ENCODE measurements at places on chromosomes 7 and 10.
A peak's percentile ranks its signal among the peaks of the same experiment; 100 is the strongest.

DNA sequence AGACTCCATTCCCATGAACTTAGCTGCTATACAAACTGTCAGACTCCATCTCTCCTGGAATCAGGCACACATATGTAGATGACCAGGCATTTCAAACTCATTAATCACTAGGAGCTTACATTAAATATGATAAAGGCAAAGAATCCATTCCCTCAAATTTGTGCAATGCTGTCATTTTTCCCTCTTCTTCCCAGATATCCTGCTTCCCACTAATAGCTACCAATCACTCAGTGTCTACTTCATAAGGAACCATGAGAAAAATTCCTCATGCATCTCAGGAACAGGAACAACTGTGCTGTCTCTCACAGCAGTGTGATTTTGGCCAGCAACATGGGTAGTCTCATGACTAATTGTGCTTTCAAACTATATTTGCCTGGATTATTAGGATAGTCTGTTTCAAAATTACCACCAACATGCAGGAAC lies 133.9 kb downstream of the DKK1 start:
- peak; percentile 63 for DNase-seq

DNA sequence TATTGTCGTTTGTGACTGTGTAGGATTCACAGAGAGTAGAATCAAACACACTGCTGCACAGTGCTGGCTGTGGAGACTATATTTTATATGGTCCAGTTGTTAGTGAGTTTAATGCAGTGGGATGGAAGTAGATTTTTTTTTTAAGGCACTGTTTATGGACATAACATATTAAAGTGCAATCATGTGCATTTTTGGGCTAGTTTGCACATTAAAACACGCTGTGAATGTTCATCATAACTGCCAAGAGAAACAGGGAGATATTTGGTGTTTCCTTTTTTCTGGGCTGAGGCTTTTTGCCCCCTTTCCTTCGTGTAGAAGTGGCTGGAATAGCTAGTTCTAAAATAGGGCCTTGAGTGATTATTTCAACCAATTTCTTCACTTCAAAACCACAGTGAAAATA lies 139.2 kb downstream of the MYOF start:
- no peak for DNase-seq

DNA sequence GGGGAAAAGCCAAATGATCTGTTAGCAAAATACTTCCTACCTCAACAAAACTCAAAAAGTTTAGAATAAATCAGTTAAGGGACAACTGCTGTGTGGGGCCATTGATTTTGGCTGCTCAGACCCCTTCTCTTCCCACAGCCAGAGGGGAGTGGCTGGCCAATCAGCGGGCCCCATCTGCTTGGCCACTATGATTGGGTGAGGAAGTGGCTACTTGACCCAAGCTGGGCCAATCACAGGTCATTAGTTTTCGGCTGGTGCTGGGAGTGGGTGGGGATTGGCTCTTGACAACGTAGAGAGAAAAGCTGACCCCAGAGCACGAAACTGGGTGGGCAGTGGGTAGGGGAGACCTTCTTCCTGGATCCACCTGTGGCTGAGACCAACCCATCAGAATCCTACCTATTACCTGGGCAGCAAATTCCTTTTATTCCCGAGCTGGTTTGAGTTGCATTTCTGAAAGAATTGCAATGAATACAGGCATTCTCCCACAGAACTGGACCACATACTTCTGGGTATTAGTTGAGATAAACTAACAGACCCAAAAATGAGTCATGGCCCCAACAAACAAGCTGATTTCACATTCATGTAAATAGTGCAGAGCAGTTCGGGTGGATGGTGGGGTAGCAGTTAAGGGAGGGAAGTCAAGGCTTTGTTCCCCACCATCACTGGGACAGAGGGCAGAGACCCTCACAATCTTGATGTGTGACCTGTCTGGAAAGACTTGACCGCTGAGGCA lies 35.6 kb upstream of the HMX3 start:
- peak; percentile 1 for DNase-seq

GRCh38 chr10:43958964-43959363 lies 310.3 kb upstream of the ZNF32 start:
- DNase-seq: no peak

DNA sequence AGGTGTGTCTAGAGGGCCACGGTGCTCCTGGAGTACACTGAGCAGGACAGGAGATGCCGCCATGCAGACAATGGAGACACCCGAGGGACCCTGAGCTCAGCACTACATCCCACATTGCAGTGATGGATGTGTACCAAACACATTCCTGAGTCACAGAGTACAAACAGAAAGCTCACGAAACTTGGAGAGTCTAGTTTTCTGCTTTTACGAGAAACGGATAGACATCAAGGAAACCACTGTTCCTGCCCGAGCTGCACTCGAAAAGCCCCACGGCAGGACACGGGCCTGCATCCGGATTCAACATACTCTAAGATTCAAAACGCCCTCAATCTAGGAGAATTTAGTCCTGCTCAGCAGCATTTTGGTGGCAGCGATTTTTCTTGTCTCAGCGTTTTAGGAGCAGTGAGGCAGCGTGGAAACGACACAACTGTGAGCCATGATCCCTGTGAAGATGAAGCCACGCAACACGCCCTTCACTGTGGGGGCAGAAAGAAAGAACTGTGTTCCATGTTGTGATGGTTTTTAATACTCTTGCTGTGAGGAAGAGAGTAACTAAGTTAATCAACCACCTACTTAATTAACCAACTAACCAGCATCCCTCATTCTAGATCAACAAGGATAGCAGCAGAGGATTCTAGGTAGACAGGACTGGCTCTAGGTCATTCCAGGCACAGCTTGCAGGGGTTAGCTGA lies 3.2 kb downstream of the TNS3 start:
- DNase-seq: peak; percentile 82

- peak; percentile 94 for DNase-seq
These were observed 288.1 kb downstream of the PARD3 start for GRCh38 chr10:34526758-34527730.

DNA sequence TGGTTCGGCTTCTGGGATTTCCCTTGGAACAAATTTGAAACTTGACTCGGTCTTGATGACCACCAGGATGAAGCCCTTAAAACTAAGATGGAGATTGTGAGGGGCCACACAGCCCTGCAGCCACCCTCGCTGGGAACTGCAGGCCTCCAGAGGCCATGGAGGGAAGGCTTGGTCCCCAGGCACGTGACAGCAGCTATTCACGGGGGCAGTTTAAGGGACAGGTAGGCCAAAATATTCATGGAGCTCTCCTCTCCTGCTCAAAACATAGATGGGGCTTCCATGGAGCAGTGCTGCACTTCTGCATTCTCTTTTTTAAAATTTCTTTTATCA lies 137.0 kb downstream of the ADCY1 start:
- no peak for DNase-seq

GRCh38 chr7:16935341-16935735 lies 53.6 kb upstream of the AGR3 start:
- DNase-seq: no peak

- no peak for DNase-seq
These were observed 3.1 kb upstream of the C10orf90 start for GRCh38 chr10:126673565-126673964.

DNA sequence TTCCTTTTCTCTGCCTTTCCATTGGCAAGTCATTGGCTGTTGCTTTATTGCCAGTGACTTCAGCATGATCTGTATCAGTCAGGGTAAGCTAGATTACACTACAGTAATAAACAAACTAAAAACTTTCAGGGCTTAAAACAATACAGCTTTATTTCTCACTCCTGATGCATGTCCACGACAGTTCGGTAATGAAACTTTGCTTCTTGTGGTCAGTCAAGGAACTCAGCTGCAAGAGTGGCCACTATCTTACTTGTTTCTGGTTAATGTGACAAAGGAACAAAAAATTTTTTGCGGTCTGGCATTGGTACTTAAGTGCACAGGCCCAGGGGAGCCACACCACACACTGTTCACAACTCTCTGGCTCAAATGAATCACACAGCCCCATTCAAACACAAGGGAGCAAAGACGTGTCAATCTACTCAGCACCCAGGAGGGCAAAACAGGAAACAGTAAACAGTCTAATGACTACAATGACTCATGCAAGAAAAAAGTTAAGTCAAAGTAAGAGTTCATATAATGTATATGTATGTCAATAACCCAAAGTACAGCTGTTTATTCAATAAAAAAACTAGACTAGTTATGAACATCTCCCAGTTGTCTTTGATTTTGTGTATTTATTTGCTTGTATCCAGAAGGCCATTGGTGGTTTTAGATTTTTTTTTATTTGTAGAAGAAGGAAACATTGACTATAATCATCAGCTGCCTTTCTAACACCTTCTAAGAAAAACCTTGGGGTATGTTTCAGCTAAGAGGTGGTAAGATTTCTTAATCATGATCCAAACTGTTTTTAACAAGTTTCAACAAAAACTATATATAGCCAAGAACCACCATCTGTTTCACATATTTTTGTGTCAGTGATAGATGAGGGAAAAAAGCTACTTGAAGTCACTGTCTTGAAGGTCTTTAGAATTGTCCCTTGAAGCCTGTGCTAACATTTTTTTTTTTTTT lies 134.4 kb upstream of the FAM3C start:
- DNase-seq: peak; percentile 97

DNA sequence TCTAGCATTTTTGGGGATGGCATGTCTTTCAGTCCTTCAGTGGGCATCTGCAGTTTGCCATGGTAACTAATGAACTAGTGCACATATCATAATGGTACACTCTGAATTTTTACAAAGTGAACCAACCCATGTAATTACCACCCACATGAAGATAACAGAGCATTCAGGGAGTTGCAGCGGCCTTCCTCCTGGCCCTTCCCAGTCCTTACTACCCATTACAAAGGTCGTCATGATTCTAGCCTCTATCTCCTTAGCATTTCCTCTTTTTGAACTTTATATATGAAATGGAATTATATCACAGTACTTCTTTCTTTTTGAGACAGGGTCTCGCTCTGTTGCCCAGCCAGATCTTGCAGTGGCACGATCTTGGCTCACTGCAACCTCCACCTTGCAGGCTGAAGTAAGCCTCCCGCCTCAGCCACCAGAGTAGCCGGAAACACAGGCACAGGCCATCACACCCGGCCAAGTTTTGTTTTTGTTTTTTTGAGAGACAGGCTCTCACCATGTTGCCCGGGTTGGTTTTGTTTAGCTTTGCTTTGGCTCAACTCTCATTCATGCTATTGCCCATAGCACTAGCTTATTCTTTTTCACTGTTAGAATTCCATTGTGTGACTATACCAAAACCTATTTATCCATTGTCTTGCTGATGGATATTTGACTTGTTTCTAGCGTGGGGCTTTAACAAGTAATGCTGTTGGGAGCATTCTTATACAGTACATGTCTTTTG lies 79.2 kb downstream of the APBB1IP start:
- no peak for DNase-seq

DNA sequence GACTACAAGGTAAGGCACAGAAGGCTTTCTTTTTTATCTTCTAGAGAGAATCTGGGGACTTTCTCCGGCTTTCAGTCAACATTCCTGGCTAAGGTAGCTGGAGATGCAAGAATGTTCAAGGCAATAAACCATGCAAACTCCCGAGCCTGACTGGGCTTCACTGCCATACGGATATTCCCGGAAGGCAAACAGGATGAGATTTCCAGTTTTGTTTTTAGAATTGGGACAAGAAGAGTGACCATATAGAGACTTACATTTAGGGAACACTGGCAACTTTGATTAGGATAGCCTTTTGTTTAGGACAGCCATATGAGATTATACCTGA lies 269 bp downstream of the CALD1 start:
- no peak for DNase-seq

DNA sequence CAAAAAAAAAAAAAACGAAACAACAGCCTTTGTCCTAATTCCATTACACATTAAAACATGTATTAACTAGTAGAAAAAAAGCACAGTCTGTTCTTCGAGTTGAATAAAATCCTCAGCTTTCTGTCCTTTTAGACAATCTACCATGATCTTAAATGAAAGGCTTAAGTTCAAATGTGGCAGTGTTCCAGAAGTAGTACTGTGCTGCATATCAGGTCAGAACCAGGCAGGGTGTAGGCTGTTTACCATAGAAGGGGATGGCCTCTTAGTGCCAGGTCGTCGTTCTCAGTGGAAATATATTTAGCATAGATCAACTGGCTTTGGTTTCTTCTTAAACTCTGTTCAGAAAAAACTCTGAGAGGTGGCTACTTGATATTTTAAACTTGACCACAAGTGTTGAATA lies 612.0 kb downstream of the CNTNAP2 start:
- DNase-seq: no peak

GRCh38 chr10:75451831-75452230 lies 20.4 kb downstream of the LRMDA start:
- DNase-seq: no peak

- no peak for DNase-seq
These were observed 51.7 kb downstream of the PALD1 start for GRCh38 chr10:70530315-70530714.

GRCh38 chr10:132588301-132589013 lies 50.9 kb downstream of the INPP5A start:
- DNase-seq: no peak

DNA sequence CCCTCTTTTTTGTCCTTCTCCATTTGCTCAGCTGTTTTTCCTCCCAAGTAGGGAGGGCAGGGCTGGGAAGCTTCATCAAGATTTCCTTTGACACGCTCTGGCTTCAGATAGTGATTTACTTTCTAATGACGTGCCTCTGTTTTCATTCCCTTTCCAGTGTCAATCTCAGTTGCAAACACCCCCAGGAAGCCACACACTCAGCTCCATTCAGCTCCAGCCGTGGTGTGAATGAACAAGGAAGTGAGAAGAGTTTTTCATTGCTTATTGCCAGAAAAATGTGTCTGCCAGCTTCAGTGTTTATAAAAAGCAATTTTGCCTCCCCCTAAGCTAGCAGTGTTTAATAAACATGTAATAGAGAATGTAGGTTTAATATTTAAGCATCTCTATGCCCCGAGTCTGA lies 108.7 kb upstream of the DPP6 start:
- no peak for DNase-seq

DNA sequence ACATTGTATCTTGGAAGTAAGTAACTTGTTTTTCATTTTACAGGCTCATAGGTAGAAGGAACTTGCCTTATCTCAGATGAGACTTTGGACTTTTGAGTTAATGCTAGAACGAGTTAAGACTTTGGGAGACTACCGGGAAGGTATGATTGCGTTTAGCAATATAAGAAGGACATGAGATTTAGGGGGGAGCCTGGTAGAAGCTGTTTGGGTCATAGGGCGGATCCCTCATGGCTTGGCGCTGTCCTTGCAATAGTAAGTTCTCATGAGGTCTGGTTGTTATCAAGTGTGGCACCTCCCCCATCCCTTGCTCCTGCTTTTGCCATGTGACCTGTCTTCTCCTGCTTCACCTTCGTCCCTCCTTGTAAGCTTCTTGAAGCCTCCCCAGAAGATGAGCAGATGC lies 110.3 kb downstream of the MKX start:
- DNase-seq: no peak

DNA sequence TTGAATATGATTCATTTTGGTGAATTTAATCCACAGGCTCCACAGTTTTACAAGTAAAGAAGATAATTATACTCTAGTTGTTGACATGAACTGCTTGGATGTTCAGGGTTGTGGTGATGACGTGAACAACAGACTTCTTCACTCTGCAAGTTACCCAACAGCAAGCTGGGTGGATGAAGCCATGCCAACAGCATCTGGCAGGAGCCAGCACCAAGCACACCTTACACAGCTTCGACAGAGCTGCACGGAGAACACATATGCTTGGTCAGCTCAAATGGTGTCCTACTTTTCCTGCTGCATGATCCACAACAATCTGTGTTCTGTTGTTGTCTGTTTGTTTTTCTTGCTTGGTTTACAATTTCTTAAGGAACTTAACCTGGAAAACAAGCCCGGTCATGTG lies 9.8 kb downstream of the NOD1 start:
- DNase-seq: peak; percentile 97

GRCh38 chr7:102836977-102837376 lies 75.8 kb upstream of the LRRC17 start:
- no peak for DNase-seq

Data from amniotic epithelial cell (primary cell).